ENCODE measurements at places on chromosomes 2 and 18.

DNA sequence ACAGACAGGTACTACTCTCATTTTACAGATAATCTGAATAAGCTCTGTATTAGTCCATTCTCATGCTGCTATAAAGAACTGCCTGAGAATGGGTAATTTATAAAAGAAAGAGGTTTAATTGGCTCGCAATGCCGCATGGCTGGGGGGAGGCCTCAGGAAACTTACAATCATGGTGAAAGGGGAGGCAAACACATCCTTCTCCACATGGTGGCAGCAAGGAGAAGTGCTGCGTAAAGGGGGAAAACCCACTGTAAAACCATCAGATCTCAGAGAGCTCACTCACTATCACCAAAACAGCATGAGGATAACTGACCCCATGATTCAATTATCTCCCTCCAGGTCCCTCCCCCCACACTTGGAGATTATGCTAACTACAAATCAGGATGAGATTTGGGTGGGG, 254.4 kb downstream of the KCNE4 start:
- DNase-seq = no peak

GRCh38 chr2:54054271-54054670, 61.1 kb upstream of the ACYP2 start:
- no peak for DNase-seq

GRCh38 chr2:233922471-233922870, 5.3 kb downstream of the TRPM8 start:
- DNase-seq = no peak

- DNase-seq = no peak
Observed at GRCh38 chr2:103132536-103133217, 370.8 kb downstream of the TMEM182 start.

DNA sequence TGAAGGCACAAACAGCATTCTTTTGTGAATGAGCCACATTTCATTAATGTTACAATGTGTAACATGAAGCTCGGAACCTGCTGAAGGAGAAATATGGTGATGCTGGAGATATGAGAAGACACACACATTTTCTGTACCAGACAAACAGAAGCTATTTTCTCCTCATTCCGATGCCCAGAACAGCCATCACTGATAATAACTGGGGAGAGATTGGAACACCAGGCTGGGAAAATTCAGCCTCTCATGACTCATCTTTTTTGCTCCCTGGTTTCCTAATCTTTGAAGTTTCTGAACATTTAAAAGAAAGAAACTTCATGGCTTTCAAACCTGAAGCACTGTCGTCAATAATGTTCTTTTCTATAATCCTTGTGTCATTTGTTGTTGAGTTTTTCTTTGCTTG, 110.9 kb downstream of the LYPD6 start:
- DNase-seq = no peak

GRCh38 chr2:186737732-186738508, 44.1 kb downstream of the FAM171B start:
- no peak for DNase-seq

- DNase-seq = no peak
Observed at GRCh38 chr2:9995059-9995458, 43.6 kb downstream of the GRHL1 start.

- no peak for DNase-seq
Observed at GRCh38 chr2:128374001-128374710, 55.5 kb upstream of the HS6ST1 start.

DNA sequence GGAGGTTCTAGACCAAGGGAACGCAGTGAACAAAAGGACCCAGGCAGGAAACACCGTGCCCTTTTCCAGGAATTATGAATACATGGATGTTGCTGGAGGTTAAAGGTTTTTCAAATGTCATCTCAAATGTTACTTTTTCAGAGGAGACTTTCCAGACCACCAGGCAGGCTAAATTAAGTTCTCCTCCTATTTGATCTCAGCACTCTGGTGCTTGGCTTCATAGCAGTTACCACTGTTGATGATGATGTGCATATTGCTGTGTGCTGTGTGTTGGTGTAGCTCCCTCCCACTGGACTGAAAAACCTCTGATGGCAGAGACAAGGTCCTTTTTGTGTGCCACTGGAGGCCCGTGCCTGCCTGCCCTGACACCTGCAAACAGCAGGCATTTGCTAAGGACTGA, 137.3 kb upstream of the PTPRM start:
- no peak for DNase-seq

DNA sequence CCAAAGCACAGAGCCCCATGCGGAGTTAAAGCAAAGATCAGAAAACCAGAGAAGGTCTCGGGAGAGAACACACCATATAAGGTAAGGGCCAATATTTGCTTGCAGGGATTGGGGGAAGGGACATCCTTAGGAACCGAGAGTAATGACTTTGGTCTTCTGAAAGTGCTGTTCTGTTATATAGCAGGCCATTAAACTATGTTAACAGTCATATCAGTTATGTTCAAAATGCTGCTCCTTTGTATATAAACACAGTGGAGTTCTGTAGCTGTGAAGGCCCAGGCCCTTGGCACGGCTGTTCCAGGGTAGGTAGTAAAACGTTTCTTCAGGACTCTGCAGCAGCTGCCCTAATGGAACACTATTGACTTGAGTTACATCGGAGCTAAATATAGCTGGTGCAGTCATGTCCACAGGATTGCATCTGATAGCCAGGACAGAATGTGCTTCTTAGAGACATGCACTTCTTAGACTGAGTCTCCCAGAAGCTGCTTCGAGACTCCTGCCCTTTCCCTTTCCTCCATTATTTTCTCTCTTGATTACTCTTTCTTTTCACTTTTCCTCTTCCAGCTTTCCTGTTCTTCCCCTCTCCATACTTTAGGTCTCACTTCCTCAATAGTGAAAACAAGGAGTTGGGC, 122.4 kb downstream of the SETBP1 start:
- no peak for DNase-seq

- no peak for DNase-seq
Observed at GRCh38 chr18:79799619-79800370, 2.1 kb downstream of the KCNG2 start.

- DNase-seq = peak; percentile 3
Observed at GRCh38 chr2:40725950-40726349, 274.1 kb upstream of the SLC8A1 start.

DNA sequence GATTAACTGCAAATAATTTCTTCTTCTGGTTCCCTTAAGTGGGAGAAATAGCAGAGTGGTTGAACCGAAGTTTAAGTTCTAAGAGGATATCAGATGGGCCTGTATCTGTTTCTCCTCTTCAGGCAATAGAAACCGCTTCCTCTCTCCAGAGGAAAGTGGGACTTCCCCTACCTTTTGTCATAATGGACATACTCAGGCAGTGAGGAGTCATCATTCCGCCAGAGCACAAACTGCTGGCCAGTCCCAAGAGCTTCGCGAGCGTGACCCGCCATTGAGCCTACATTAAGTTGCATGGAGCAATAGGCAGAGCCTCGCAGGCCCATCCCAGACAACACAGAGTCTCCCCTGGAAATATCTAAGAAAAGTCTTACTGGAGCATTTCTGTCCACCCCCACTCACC, 158.9 kb downstream of the LDLRAD4 start:
- no peak for DNase-seq

GRCh38 chr2:30223413-30223874, 7.9 kb upstream of the LBH start:
- no peak for DNase-seq

DNA sequence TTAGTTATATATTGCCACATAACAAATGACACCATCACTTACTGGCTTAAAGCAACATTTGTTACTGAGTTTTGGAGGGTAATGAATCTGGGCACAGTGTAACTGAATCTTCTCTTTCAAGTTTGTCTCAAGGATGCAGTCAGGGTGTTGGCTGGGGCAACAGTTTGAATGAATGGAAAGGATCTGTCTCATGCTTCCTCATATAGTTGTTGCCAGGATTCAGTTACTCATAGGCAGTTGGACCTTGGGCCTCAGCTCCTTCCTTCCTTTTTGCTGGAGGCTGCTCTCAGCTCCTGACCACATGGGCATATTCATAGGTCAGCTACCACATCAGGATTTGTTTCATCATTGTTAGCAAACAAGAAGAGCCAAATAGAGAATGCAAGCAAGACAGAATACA, 466.1 kb upstream of the MC4R start:
- DNase-seq = no peak

DNA sequence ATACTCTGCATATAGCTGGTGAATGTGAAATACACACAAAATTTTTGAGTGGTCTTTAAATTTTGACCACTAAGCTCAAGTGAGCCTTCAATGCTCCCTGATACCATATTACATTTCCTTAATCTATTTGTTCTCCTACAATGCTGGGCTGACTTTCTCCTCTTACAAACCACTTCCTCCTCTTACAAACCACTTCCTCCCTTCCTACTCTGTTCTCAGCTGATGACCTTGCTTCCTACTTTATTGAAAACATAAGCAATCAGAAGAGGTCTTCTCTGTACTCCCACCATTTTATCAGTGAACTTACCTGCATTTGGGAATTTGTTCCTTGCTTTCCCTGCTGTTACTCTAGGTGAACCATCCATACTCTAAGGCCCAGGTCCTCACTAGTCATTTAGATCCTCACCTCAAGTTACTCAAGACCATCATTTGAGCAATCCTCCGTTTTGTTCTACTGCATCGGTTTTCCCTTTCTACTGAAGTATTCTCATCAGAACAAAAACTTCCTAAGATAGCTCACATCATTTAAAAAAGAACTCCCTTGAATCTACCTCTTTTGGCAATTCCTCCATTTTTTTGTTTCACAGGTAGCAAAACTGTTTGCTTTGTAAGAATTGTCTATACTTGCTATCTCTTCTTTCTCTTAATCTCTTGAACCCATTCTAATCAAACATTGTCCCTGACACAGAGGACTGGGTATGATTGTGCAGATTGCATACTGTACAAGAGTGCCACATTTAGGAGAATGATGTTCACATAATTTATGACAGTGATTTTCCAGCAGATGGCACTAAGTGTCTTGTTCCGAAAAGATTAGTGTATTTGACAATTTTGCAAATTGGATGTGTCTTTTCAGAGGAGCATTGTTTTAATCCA, 96.5 kb downstream of the EPB41L5 start:
- no peak for DNase-seq

DNA sequence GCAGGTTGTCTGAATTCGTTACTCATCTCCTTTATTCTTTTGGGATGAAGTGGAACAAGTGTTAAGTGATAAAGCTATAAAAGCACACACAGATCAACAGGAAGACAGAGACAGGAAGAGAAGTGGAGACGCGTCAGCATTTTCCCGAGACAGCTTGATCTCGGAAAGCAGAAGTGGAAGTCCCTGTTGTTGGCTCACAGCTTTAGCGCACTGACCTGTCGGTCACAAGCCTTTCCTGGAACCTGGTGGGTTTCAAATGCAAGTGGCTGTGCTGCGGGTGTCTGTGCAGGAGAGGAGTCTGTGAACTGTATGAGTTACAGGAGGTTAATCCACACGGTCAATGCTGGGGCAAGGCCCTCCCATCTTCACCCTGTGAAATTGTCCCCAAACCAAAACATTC, 116.6 kb upstream of the PELI1 start:
- no peak for DNase-seq

GRCh38 chr2:223051693-223052289, at the start of gene KCNE4:
TSS of gene KCNE4 (plus strand) at chr2:223052190. CDS start at chr2:223052831, 641 bp downstream.
- DNase-seq = no peak

DNA sequence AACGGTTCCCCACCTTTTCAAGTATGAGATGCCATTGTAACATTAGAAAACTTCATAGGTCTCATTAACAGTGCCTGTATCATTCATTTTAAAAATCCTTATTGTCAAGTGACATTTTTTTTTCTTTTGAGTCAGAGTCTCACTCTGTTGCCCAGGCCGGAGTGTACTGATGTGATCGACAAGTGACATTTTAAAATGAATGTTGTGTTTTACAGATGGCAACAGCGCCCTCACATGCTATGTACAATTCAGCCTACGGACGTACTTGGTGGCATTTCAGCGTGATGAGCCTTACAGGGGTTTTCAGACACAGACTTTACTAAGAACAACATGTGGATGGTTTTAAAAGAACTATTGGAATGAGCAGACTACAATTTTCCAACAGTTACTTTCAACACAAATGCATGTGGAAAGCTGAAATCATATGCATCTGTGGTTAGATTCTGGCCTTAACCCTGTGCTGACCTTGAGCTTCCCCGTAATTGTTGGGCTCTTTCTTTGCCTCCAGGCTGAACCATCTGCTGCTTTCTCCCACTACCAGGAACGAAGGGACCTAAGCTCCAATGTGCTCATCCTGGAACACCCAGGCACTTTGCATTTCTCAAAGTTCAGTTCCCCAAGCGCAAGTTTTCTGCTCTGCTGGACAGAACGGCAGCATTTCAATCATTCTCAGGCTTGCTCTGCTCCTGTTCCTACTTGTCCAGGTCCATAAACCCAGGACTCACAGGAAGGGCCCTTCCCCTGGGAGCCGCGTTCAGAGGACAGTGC, 119.9 kb upstream of the NDUFV2 start:
- no peak for DNase-seq

DNA sequence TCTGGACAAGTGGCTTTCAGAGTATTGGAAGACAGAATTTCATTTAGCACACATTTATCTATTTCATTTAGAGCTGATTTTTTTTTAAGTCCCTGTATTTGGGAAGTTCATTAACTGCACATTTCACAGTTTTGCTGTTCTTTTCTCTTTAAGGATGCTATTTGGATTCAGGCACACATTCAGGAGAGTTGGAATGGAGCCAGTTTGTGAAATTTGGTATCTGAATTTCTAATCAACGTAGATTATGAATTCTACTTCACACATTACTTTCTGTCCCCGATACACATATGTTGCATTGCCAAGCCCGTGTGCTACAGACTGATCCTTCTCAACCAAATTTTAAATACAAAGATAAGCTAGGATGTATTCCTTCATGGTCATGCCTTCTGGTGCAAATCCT, 503.9 kb downstream of the IRS1 start:
- no peak for DNase-seq

GRCh38 chr2:43370705-43371104, 144.3 kb upstream of the ZFP36L2 start:
- DNase-seq = peak; percentile 41

DNA sequence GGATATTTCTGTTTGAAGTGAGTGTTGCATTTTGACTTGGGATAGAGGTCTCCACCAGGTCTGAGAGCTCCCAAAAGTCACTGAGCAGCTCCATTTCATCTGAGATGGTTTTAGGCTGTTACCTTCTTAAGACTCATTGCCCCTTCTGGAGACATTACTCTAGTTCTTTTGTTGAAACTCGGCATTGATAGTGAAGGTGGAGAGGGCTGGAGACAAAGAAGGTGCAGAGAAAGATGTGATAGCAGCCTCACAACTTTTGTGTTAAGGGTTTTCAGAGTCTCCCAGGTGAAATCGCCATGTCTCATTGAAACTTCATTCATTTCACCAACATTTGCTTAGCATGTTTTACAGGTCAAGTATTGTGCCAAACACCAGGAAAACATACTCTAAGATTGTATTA, 219.6 kb downstream of the INSIG2 start:
- DNase-seq = no peak

DNA sequence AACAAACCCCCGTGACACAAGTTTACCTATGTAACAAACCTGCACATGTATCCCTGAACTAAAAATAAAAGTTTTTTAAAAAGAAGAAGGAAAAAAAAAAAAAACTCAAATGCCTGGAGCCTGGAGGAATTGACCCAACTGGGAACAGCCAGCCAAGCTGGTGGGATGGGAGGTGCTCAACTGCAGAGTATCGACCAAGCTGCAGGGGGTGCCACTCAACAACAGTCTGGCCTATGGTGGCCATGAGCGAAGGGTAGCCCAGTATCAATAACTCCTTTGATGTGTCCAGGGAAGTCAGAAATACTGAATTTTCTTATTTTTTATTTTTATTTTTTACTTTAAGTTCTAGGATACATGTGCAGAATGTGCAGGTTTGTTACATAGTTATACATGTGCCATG, 310.3 kb upstream of the DLGAP1 start:
- DNase-seq = no peak

GRCh38 chr2:200810998-200811332, 745 bp upstream of the BZW1 start:
- no peak for DNase-seq

- no peak for DNase-seq
Observed at GRCh38 chr2:27754138-27754588, 17.4 kb upstream of the MRPL33 start.

Measured in NCI-H1105 (cell line).